ENCODE measurements at places on chromosomes 1 and 21.

DNA sequence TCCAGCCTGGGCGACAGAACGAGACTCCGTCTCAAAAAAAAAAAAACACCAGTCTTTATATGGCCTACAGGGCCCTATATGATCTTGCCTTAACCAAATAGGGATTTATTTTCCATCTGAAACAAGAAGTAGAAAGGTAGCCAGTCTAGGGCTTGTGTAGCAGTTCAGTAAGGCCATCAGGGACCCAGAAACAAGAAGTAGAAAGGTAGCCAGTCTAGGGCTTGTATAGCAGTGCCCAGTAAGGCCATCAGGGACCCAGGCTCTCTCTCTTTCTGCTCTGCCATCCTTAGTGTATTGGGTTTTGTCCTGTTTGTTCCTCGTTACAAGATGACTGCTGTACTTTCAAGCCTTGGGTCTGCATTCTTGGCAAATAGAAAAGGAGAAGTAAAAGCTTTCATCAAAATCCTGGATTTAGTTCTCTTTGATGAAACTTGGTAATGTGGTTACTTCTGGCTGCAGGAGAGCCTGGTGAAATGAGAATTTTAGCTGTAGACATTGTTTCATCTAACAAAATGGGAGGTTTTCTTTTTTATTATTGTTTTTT is 46.1 kb downstream of the PKN2 start:
- no peak for DNase-seq

DNA sequence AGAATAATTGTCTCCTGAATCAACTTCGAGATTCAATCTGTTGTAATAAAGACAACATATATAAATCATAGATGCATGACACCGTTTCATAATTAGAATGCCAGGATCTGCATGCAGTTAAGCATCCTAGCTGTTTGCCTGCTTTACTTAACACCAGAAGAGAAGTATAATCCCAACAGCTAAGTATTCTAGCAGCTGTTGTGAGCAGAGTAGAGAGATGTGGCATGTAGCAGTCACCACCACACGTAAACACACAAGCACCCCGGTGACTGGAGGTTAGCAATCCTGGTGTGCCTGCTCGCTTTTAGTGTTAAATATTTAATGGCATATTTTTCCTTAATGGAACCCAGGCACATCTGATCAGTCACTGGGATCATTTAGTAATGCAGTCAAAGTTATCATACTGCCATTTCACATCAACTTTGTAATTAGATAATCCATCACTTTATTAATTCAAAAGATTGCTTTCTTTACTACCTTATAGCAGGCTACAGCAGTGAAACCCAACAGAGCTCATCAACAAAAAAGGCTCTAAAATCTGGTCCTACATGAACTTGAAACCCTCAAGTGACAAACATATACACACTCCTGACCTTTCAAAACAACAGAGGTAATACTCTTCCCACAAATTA is 187.9 kb downstream of the SMYD3 start:
- DNase-seq = no peak

GRCh38 chr1:89966656-89967055 is 28.3 kb upstream of the ZNF326 start:
- DNase-seq = no peak

- DNase-seq = no peak
These were observed 11.5 kb downstream of the IBA57 start for GRCh38 chr1:228177183-228177475.

DNA sequence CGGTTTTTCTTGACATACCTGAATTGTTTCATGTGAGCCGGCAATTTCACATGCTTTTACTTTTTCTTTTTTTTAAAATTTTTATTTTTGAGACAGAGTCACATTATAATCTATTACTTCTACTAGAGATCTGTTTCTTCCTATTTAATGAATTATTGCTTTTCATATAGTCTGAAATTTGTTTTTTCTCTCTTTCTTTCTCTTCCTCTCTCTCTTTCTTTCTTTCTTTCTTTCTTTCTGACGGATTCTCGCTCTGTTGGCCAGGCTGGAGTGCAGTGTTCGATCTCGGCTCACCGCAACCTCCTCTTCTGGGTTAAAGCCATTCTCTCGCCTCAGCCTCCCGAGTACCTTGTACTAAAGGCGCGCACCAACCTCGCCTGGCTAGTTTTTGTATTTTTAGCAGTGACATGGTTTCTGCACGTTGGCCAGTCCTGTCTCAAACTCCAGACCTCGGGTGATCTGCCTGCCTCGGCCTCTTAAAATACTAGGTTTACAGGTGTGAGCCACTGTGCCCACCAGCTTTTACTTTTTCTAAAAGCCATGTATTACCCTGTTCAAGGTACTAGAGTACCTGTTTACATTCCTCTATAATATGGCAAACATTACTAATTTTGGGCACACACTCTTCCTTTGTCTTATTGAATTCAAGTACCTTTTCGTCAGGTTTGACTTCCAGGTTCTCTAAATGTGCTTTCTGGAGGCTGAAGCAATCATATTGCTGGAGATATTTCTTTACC is 86.5 kb upstream of the RHOU start:
- DNase-seq = no peak

DNA sequence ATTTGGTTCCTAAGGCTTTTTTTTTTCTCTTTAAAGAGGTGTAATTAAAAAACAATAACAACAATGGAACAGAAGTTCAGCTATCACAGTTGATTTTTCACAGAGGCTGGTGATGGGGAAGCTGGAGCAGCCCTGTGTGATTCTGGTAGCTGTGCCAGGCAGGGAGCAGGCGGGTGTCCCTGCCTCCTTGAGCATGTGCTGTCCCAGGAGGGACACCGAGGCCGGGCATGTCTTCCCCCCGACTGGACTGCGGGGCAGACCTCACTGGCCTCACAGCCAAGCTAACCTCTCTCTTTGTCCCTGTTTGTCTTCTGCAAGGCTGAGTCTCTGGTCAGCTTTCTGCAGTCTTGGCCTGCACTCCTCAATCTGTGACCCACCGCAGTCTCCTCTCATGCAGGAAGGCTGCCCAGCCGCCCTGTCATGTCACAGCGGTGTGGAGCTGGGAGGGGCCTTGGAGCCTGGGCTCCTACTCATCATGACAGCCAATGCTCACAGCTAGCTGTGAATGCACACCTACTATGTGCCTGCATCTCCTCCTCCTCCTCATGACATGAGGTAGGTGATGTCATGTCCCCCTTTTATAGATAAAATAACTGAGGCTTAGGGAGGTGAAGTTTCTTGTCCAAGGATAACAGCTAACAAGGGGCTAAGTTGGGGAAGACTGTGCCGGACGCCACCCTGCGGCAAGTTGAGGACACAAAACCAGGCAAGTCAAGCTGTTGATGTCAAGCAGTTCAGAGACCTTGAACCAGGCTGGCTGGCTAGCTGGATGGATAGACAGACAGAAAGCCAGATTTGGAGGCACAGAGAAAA is 10.3 kb upstream of the ACTL8 start:
- DNase-seq = no peak

DNA sequence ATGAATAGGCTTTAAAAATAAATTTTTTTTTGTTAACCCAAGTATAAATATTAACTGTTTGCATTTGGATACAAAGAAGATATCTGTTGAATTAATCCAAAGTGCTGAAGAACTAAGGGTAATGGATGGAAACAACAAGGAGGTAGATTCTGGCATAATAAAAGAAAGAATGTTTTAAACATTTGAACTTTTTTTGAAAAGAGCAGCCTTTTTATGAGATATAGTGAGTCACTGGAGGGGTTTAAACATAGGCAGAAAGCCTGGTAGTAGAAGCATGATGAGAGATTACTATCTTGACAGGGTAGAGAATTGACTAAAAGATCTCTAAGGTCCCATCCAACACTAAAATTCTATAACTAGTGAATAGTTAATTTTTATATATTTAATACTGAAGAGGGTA is 2.7 kb downstream of the MIER1 start:
- no peak for DNase-seq

DNA sequence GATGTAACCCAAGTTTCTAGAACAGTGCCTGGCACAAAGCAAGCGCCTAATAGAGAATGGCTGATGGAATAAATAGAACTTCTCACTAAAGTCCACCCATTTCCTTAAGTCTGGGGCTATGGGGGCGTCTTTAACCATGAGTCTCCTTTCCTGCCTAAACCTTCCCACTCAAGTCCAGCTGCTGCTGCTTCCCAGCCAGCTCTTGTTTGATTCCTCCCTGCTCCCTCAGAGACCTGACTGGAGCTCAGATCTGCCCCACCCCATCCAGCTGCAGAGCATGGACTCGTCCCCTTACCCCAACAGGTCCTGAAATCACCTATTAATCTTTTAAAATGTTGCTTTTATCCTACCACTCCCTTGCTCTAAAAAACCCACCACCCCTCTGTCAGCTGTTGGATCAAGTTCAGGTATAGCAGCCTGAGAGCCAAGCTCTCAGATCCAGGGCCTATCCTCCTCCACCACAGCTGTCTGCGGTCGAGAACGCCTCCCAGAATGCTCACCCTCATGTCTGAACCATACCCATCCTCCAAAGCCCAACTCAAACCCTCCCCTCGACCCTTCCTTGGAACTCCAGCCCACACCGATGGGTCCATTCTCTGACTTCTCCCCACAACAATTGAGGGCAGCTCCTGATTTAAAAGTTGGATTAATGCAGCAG is 12.8 kb upstream of the GALNT2 start:
- DNase-seq = no peak

DNA sequence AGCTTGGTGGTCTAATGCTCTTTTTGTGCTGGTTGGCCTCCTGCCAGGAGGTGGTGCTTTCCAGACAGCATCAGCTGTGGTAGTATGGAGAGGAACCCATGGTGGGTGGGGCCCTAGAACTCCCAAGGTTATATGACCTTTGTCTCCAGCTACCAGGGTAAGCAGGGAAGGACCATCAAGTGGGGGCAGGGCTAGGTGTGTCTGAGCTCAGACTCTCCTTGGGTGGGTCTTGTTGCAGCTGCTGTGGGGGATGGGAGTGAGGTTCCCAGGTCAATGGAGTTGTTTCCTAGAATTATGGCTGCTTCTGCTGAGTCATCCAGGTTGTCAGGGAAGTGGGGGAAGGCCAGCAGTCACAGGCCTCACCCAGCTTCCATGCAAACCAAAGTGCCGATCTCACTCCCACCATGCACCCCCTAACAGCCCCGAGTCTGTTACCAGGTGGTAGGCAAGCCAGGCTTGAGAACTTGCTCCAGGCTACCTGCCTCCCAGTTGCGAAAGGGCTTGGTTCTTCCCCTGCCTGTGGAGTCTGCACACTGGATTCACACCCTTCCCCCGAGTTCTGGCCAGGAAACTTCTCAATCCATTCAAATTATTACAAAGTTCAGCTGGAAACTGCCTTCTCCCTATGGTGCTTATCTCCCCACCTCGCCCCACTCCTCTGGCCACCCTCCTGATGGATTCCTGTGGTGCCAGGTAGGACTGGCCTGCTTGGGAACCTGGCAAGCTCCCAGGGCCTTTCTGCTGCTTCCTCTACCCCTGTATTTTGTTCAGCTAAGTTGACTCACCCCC is 37.8 kb downstream of the DRAM2 start:
- no peak for DNase-seq

DNA sequence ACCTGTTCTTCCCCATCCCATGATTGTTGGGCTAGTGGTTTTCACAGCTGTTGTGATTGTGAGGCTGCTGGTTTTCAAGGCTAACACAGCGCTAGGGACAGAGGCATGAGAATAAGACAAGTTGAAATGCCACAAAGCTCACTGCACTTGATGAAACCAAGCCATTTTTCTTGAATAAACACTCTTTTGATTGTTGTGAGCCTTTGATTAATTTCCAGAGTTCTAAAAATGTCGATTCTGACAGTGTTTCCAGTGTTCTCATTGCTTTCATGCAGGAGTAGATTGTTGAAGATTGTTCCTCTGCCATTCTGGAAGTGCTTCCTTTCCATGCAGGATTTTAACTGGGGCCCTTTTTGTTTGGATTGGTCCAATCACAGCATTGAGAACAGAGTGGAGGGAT is 134.9 kb upstream of the GRIK3 start:
- DNase-seq = no peak

- no peak for DNase-seq
These were observed 2.0 kb downstream of the CSRP1 start for GRCh38 chr1:201504799-201505502.

DNA sequence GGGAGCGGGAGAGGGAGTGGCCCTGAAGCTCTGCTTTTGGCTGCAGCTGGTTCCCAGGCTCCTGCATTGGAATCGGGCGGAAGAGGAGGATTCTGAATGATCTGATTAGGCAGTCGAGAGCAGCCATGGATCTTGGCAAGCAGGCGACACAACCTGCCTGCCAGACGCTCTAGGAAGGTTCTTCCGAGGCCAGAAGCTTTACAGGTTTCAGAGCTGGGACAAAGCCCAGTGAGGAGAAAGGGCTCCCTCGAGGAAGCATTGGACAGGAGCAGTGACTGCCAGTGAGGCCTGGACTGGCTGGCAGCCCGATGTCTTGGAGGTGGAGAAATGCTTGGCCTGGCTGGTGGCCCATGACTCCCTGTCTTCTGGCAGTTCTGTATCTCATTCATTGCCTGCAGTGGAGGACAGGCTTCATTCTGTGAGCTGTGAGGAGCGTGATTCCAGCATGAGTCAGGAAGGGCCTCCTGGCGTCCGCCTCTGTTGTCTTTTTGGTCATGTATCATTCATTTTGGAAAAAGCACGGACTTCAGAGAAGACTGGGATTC is 132.7 kb upstream of the IPO9 start:
- no peak for DNase-seq

- DNase-seq = no peak
These were observed 80.1 kb downstream of the TTLL7 start for GRCh38 chr1:83918688-83919285.

DNA sequence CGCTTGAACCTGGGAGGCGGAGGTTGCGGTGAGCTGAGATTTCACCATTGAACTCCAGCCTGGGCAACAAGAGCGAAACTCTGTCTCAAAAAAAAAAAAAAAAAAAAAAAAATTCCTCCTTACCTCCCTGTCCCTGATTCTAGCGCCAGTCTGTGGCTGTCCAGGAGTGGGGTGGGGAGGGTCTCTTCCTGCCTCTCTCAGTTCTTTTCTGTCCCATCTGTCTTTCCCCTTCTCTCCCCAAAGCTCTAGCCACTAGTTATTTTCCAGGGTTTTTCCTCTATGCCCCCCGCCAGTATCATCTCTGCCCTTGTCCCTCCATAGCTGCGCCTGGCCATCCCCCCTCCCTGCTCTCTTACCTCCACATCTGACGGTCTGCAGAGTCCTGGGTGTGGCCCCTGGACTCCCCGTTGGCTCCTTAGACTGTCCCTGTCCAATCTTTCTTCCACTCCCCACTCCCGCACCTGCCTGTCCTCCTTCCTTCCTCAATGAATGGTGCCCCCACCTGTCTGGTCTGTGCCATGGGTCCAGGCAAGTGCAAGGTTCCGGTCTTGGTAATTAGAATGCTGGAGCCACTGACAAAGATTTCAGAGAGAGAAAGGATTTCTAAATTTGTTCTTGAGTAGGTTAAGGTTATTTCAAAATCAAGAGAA is 1.6 kb upstream of the TMEM63A start:
- DNase-seq = no peak

GRCh38 chr1:248813546-248813945 is 12.2 kb downstream of the SH3BP5L start:
- DNase-seq = no peak
